ENCODE measurements at places on chromosomes 13 and 19.

- DNase-seq = no peak
Observed at GRCh38 chr19:30604657-30605056, 232.5 kb downstream of the ZNF536 start.

- DNase-seq = no peak
Observed at GRCh38 chr13:46145950-46146349, 36.0 kb downstream of the LCP1 start.

- no peak for DNase-seq
Observed at GRCh38 chr19:50836543-50837195, 3.3 kb upstream of the KLK15 start.

- DNase-seq = no peak
Observed at GRCh38 chr13:114157869-114158495, 21.1 kb upstream of the CFAP97D2 start.

DNA sequence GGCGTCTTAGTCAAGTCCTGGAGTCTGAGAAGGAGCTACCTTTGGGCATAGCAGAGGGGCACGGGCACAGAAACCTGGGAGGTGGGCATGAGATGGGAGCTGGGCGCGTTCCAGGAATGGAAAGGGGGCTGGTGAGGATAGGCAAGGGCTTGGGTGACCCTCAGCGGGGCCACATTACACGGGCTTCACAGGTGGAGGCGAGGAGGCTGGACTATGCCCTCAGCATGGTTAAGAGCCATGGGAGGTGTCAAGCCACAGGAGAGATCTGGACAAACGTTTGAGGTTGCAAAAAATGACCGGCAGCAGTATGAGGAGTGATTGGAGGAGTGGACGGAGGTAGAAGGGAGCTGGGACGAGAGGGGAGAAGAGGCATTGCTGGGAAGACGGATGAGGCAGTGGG is 21.5 kb downstream of the NECTIN2 start:
- DNase-seq = no peak

GRCh38 chr19:46928951-46929350 is 68.2 kb downstream of the ARHGAP35 start:
- no peak for DNase-seq

GRCh38 chr13:108768035-108768434 is 138.6 kb downstream of the MYO16 start:
- no peak for DNase-seq

DNA sequence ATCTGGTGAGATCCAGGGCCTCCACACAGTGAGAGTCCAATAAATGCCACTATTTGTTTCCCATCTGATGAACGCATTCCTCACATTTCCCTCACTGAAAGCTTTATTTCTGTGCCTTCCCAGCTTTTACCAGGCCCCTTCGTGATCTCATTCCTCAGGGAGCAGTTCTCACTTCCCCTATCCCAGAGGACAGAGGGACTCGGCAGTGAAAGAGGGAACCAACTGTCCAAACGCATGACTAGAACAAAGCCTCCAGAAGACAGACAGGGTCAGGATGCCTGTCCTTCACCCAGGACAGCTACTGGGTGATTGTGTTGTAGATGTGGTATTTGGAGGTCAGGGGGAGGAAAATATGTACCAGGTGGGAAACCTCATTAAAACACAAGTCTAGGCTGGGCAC is 2.0 kb upstream of the ZBTB45 start:
- no peak for DNase-seq

DNA sequence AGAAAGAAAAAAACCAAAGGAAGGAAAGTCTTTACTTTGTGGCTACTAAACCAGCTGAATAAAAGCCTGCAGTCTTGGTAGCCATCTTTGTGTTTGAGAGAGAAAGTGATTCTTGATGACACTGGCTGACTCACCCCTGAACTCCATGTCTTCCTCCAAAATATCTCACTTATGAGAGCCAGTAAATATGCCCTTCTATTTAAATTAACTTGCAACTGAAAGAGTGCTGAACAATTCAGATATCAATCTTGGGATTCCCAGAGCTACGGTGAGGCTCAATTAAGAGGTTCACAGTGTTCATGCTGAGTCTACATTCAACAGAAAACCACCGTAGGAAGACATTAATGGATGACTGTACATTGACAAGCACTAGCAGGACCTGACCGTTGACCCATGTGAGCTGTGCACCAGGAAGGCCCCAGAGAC is 57.9 kb downstream of the KCTD12 start:
- no peak for DNase-seq

Measured in stimulated activated CD4-positive, alpha-beta T cell treated with anti-CD3 and anti-CD28 coated beads, Interleukin-2, amount 100 ng/mL, for 4 hours (primary cell).